ENCODE measurements at places on chromosomes 6 and 20.

GRCh38 chr6:125749865-125750691, 646 bp downstream of the HEY2 start:
- DNase-seq: no peak

DNA sequence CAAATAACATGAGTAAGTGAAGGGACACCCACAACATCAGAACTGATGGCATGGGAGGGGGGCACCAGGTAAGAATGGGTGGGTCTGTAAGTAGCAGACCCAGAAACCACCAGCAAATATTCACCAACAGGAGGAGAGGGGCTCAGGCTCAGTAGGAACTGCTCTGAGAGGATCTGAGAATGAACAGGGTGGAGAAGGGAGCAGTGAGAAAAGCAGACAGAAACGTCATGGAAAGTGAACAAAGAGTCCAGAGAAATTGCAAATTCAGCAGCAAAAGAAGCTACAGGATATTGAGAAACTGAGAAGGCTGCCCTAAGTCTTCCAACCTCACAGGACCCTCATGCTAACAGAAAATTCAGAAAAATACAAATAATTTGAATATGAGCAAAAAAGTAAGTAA, 121.3 kb downstream of the KIF16B start:
- DNase-seq: no peak

GRCh38 chr6:145761584-145761983, 26.3 kb upstream of the EPM2A start:
- DNase-seq: no peak

GRCh38 chr20:44427804-44428173, 47.9 kb upstream of the TTPAL start:
- DNase-seq: no peak

DNA sequence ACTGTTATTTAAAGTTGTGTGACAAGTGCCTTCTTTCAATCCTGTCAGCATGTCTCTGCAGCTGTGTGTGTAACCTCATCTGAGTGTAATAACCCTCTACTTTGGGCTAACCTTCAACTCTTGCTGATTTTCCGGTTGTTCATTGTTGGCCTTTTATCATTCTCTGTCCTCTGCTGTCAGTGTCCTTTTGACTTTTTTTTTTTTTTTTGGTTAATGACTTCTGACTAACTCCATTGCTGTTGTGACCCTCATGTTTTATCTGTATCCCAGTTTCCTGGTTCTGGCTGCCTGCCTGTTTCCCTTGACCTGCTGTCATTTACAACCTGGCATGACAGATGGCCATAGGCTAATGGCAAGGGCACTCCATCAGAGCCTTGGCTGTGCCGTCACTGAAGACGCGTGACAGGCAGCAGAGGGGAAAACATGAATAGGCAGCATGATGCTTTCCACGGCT, 145.7 kb upstream of the MAN1A1 start:
- DNase-seq: no peak

DNA sequence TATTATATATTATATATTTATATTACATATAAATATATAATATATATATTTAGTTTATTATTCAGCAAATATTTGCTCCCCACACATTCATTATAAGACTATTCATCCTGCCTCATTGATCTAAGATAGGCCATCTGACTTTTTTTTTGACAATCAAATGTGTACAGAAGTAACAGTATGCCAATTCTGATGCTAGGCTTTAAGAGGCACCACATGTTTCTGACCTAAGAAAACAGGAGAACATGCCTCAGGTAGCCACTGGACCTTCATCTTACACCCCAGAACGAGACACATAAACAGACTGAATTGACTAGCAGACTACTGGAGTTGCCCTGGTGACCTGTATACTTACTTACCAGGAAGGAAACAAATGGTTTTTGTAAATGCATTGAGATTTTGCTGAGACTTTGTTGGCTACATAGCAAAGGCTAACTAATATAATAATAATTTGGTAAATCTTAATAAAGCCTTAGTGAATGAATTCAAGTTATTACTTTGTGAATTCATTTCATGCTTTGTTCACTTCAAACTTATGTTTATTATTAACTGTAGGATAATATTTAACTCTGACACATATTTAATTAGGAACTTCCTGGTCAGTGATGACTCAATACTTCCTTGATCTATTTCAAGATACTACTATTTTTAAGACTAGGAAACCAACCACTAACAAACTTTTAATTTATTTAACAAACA, 13.4 kb upstream of the MYO6 start:
- DNase-seq: no peak

GRCh38 chr6:161436106-161436876, 162.4 kb upstream of the AGPAT4 start:
- DNase-seq: no peak

GRCh38 chr20:64261138-64261537, 5.6 kb downstream of the PCMTD2 start:
- no peak for DNase-seq

DNA sequence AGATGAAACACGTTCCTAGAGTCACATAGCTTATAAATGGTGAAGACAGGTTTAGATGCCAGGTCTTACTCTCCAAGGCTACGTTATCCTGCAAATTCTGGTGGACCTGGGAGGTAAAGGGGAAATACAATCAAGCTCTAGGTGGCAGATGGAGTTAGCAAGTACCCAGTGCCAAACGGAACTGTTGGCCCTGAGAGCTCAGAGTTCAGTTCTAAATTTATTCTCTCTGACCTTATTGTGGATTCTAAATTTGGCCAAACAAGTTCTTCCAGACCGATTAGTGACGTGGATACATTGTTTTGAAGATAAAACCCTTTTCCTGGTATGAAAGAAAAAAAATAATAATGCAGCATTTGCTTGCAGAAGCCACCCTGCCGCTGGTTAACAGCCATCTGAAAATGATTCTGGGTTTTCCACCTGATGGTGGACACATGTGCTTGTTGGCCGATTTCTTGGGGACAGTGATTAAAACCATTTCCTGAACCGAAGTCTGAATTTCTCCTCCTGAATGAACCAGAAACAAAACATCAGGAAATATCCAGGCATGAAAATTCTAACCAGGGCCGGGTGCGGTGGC, 32.5 kb downstream of the RIPOR3 start:
- DNase-seq: no peak

DNA sequence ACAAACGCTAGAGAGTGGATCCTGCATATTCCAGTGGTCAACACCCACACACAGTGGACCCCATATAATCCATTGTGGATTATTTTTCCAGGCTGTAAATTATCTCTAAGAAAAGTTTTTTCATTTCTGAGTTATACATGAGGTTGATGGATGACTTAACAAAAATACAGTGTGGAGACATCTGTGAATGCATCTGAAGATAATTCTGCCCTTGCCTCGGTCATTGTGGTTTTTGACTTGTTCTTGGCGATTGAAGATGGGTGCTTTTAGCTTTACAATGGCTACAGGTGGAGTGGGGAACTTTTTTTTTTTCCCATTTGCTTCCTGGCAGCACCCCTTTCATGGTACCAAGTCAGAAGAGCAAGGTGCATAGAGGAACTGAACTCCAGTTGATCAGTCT, 242.7 kb downstream of the MYLK4 start:
- no peak for DNase-seq

DNA sequence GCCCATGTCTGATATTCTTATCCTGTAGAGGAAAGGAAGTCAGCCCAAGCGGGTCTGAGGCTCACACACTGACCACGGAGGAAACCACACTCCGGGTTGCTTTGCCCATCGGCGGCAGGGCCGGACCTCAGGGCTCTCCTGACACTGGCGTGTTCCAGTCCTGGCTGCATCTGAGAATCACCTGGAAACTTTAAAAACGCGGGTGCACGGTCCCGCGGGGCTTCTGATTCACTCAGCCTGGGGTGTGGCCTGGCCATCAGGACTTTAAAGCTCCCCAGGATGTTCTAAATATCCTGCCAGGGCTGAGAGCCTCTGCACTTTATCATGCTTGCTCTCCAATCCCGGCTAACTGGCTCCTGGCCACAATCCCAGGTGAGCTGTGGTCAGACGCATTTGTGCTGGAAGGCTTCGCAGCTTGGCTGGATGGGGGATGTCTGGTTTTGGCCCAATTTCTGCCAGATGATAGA, 47.7 kb upstream of the DACT2 start:
- DNase-seq: no peak

- DNase-seq: no peak
Observed at GRCh38 chr6:42193491-42193894, 1.3 kb downstream of the GUCA1B start.

- no peak for DNase-seq
Observed at GRCh38 chr20:46087161-46087560, 2.6 kb downstream of the NCOA5 start.

- DNase-seq: no peak
Observed at GRCh38 chr20:7741866-7742265, 198.4 kb downstream of the HAO1 start.

DNA sequence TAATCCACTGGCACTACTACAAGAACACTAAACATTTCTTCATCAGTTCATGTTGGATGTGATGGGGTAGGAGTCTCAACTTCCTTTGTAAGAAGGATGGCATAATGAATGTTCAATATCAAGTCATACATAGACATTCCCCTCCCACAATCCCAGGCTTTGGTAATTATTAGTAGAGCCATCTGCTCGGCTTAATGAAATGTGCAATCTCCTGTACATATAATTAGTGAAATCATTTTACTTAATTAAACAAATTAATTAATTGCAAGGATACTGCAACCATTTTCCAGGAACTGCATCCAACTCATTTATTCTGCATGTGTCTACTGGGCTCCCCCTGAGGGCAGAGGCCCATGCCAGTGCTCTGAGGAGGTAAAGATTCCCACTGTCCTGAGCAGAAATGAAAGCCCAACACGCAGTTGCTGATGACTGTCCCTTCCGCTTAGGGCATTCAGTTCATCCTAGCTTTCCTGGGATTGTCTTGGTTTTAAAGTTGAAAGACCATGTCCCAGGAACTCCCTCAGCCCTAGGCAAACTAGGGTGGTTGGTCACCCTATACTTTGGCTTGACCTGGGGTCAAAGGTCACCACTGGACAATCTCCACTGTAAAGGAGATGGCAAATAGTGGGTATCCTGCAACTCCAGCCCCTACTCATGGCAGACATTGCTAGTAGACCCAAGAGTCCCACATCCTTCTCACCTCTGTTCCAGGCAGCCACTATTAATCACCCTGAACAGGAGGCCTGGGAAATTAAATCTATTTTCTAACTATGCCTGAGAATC, 109.8 kb downstream of the TRERF1 start:
- DNase-seq: no peak

- DNase-seq: no peak
Observed at GRCh38 chr6:114040871-114041270, 69.9 kb upstream of the HDAC2 start.

- no peak for DNase-seq
Observed at GRCh38 chr6:34154668-34155447, 9.0 kb upstream of the GRM4 start.

DNA sequence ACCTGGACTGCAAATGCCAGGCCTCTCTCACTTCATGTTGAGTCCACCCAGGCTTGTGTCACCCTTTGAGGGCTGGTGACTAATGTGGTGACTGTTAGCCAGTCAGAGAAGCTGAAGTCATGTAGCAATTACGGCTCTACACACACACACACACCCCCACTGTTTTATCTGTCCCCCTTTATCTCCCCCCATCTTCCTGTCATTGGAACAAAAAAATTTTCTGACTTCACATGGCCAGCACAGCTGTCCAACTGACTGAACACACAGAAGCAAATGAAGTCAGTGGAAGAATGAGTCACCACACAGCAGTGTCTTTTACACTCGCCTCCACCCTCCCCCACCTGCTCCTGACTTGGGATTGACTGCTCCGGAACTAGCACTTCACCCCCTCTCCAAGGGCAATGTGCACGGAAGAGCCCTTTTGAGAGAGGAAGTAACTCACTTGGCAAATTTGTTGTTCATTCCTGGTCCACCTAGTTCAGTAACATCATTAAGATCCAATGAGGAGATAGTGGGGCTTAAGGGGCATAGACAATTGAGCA, 198.0 kb downstream of the RNF144B start:
- DNase-seq: no peak

- no peak for DNase-seq
Observed at GRCh38 chr6:168852376-168852884, 401.2 kb downstream of the THBS2 start.

All from NCI-H2081 treated with DMSO at 0.1 percent for 48 hours (cell line).